ENCODE measurements at places on chromosomes 3 and 15. TPM values are rescaled to one million over a fixed set of nuclear protein-coding genes. Genes with fewer than 3 reads are reported as not detected.

Gene CPNE9
- total RNA-seq: not detected

DNA sequence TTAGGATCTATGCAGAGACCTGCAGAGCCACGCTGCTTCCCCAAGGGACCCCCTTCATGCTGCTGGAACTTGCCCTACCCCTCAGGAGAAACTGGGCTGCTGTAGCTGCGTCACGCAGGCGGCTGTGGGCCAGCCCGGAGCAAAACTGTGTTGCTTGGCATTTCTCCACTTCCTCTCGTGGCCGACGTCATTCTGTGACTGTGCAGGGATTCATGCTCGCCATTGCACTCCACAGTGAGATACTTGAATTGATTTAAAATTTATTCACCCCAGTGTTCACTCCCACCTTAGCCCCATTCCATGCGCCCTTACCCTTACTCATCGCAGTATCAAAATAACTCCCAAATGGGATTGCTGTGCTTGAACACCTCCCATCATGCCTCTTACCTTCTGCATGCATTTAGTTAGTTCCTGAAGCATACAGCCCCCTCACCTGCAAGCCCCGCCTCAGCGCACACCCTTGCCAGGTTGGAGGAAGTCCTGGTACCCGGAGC, 45.7 kb downstream of the TMEM44 start:
- DNase-seq: peak; percentile 54

Gene TRIP4
- total RNA-seq: 9.0 TPM

- no peak for DNase-seq
These were observed 163.5 kb downstream of the ABHD5 start for GRCh38 chr3:43854283-43854682.

GRCh38 chr3:27326629-27327545, 42.3 kb downstream of the NEK10 start:
- DNase-seq: peak; percentile 95

DNA sequence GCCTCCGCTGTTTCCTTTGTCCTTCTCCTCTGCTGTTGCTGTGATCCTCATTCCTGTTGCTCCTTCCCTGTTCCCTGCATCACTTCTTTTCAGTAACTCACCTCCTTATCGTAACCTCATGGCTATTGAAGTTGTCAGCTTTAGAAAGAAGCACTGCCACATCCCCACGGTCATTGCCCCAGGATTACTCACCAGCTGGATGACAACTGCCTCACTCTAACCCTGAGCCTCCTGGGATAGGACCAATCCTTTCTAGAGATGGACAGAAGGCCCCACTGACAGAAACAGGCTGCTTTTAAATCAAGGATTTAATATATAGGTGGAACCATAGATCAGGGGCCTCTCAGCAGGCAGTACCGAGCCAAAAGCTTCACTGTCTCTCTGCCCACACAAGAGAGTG, 4.1 kb downstream of the FHIT start:
- no peak for DNase-seq

DNA sequence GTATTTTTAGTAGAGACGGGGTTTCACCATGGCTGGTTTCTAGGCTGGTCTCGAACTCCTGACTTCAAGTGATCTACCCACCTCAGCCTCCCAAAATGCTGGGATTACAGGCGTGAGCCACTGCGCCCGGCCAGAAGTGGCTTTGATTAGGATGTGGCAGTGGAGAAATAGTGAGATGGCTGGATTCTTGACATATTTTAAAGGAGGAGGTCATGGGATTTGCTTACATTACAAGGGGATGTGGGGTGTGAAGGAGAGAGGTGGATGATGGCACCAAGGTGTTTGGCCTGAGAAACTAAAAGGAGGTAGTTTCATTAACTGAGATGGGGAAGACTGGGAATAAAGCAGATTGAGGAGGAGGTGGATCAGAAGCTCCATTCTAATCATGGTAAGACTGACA, 15.0 kb upstream of the LTF start:
- DNase-seq: no peak

Gene B4GALT4
- total RNA-seq: 55.6 TPM

DNA sequence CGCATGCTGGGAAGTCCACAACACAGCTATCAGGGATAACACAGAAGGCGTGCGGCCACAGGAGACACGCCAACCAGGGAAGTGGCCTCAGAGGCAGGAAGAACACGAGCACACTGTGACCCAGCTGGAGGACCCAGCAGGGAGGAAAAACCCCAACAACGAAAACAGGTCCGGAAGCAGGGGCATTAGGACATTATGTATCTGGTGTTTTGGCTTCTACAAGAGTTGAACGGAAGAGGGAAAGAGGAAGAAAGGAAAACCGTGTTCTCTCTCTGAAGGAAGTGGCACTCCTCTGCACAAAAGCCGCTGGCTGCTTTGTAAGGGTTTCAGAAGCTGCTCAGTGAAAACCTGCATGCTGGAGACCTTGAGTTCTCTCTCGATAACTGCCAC, 61.8 kb downstream of the HACD2 start:
- no peak for DNase-seq

Gene VIPR1
- total RNA-seq: not detected

GRCh38 chr3:177306252-177306651, 109.0 kb upstream of the TBL1XR1 start:
- DNase-seq: peak; percentile 33

- peak; percentile 64 for DNase-seq
These were observed 1.1 kb downstream of the EDEM1 start for GRCh38 chr3:5188419-5189221.

Gene OR5K3
- not detected for total RNA-seq

GRCh38 chr3:87837076-87837475, 221.7 kb downstream of the CGGBP1 start:
- no peak for DNase-seq

GRCh38 chr3:30612437-30613132, 6.2 kb downstream of the TGFBR2 start:
- no peak for DNase-seq

DNA sequence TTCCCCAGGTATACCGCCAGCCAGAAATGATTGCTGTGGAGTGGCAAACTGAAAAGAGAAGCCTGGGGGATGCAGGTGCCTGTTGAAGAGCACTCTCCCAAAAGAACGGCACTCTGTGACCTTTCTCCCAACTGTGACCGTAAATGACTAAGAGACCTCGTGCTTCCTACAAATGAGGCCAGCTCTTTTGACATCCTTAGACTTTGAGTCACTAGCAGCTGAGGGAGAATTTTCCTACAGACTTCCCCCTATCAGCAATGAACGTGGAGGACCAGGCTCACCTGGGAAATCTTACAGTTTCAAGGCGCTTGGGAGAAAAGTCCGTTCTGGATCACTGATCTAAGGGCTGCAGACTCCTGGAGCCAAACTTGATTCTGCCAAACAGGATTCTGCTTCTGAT, 8.6 kb downstream of the AQP9 start:
- peak; percentile 36 for DNase-seq

DNA sequence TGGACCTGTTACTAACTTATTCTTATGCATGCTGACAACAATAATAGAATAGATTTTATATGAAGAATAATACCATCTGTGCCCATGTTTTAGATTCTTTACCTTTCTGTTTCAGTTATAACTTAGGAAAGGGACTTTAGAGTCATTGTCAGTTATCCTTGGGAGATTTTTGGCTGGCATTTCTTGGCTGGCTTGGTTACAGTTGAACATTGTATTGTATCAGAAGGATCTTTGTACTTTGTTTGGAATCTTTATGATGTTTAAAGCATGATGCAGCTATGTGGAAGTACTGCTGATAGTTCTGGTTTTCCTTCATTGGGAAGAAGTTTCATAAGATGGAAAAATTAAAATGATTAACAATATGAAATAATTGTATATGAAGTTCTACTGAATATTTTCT, 19.9 kb downstream of the ABHD5 start:
- DNase-seq: no peak

Gene A4GNT
- not detected for total RNA-seq

DNA sequence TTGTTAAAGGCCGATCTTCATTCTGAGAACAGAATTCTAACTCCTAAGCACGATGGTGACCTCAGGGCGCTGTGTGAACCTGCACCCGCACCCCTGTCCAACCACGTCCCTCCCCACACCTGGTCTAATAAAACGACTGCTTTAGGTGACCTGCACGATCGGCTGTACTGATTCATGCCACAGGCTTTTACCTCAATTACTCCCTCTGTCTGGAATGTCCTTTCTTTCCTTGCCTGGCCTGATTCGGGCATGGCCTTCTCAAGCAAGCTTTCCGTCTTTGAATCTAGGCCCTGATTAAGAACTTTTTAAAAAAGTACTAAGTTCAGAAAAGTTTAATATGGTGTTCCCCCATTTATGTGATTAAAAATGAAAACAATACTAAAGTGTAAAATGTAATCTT, 842 bp upstream of the U2SURP start:
- DNase-seq: peak; percentile 62

Gene MINAR1
- total RNA-seq: 1.3 TPM

GRCh38 chr3:78785004-78785403, 982.8 kb downstream of the ROBO1 start:
- peak; percentile 27 for DNase-seq

Gene EPHA6
- not detected for total RNA-seq
